ENCODE measurements at places on chromosomes 13 and 19. TPM values are rescaled to one million over a fixed set of nuclear protein-coding genes. Genes with fewer than 3 reads are reported as not detected.

DNA sequence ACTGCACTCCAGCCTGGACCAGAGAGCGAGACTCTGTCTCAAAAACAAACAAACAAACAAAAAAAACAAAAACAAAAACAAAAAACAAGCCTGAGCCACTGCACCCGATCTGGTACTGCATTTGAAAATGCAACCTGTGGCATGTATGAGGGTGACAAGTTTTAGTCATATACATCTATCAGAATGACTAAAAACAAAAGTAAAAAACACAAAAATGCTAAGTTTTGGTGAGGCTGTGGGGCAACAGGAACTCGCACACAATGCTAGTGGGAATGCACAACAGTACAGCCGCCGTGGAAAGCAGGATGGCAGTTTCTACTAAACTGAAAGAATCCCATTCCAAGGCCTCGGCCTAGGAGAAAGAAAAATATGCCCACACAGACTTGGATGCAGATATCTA, 7.8 kb downstream of the EBPL start:
- no peak for DNase-seq
- H3K27me3 ChIP-seq, result no peaks in the 10 kb centered on the region
- no peak overlapping the region for H3K4me3 ChIP-seq
- peaks cover 3% of the 10 kb centered on the region for H3K4me1 ChIP-seq
- H3K36me3 ChIP-seq, result no peaks in the 10 kb centered on the region

DNA sequence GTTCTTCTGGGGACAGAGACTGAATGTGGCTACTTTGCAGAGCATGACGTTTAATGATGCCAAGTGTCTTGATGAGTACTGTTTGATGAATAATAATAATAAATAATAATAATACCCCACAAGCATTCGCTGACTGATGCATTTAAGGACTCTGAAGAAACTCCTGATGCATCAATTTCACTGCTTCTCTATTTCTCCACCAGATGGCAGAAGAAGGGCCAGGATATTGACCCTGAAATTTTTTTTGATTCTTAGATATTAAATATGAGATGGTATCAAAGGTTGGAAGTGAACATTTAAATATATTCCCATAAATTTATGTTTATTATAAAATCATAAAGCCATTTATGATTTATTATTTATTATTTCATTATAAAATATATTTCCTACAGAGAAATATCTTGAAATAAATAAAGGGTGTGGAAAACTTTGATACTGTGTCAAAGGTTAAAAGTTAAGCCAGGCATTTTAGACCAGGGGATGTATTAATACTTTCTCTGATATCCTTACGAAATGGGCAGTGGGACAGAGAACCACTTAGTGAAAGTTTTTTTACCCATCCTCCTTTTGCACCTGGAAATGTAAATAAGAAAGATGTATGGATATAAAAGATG, 170.9 kb downstream of the LACC1 start:
- no peak for DNase-seq
- H3K36me3 ChIP-seq, result no peaks in the 10 kb centered on the region
- H3K27me3 ChIP-seq, result no peaks in the 10 kb centered on the region
- no peak overlapping the region for H3K4me3 ChIP-seq
- peaks cover 5% of the 10 kb centered on the region for H3K4me1 ChIP-seq
- no peak overlapping the region for H3K27ac ChIP-seq

GRCh38 chr13:61215116-61215515, 200.5 kb downstream of the PCDH20 start:
- DNase-seq, result no peak
- no peak overlapping the region for H3K4me3 ChIP-seq
- no peaks in the 10 kb centered on the region for H3K36me3 ChIP-seq

DNA sequence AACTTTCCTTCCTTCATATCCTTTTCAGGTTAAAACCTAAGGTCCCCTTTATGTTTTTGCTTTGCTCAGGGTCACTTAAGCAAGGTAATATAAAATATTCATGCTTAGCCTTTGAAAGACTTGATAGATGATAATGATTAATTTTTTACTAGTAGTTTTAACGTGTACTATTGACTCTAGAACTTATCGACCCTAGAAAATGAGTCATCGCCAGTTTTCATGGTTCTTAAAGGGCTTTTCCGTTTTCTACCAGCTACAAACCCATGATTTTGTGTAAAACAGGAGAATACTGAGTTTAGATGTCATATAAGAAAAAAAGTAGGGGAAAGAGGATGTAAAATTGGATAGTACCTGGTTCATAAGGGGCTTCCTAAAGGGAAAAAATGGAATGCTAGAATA, 75.7 kb downstream of the DHRS12 start:
- H3K4me3 ChIP-seq, result no peak overlapping the region
- H3K4me1 ChIP-seq, result peaks cover 22% of the 10 kb centered on the region
- no peaks in the 10 kb centered on the region for H3K27me3 ChIP-seq
- no peak overlapping the region for H3K27ac ChIP-seq

- no peak overlapping the region for H3K27ac ChIP-seq
- no peaks in the 10 kb centered on the region for H3K27me3 ChIP-seq
- no peak for DNase-seq
Measured at GRCh38 chr13:44768775-44769581, 192.8 kb upstream of the TSC22D1 start.

DNA sequence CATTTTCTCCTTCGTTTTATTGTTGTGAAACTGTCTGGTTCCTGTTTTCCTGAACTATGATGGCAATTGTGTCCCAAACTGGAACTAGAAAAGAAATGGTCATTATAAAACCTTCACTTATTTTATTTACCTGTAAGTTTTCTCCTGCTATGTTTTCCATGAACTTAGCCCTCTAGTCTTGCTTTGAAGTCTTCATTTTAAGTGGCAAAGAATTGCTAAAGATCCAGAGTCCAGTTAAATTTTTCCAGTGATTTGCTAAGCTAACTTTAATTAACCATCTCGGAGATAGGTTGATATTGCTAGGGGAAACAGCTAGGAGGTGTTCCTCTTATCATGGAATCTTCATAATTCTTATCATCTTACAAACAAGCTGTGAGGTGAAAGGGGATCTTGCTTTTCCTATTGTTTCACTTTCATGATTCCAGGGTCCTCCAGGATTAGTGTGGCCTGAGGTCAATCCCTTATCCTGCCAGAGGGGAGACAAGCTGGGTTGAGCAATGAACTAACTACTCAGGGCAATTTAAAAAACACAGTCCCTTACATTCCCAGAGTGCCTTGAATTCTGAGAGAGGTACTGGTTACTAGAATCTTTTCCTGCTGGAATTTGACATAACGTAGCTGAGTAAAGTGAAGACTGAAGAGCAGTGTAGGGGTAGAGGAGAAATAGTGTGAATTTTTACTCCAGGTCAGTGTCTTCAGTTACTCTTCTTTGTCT, 112.5 kb downstream of the ESD start:
- H3K4me1 ChIP-seq, result peaks cover 4% of the 10 kb centered on the region
- H3K4me3 ChIP-seq, result no peak overlapping the region
- H3K27me3 ChIP-seq, result no peaks in the 10 kb centered on the region
- H3K27ac ChIP-seq, result no peak overlapping the region

DNA sequence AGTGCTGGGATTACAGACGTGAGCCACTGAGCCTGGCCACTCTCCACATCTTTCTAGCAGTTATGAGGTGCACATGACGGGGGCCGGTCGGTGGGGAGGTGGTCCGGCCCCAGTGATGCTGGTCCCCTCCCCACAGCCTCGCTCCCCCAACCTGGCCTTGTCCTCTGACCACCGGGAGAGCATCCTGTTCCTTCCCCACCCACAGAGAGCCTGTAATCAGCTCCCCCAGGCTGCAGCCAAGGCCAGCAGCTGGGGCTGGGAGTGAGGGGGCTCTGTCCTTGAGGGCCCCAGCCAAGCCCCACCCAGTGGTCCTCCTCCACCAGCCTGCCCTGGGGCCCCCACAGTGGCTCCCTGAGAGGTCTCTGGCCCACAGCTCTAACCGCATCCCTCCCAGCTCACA, 3.0 kb upstream of the INSL3 start:
- H3K27me3 ChIP-seq, result no peaks in the 10 kb centered on the region
- H3K36me3 ChIP-seq, result no peaks in the 10 kb centered on the region
- no peak overlapping the region for H3K4me3 ChIP-seq
- DNase-seq, result peak; percentile 51
- H3K4me1 ChIP-seq, result peaks cover 7% of the 10 kb centered on the region
- peak overlapping the region; percentile 46 for H3K27ac ChIP-seq

- H3K36me3 ChIP-seq, result no peaks in the 10 kb centered on the region
- no peaks in the 10 kb centered on the region for H3K27me3 ChIP-seq
- no peak overlapping the region for H3K27ac ChIP-seq
- DNase-seq, result no peak
- no peaks in the 10 kb centered on the region for H3K4me1 ChIP-seq
Measured at GRCh38 chr19:40147693-40148347, 43.4 kb upstream of the MAP3K10 start.

DNA sequence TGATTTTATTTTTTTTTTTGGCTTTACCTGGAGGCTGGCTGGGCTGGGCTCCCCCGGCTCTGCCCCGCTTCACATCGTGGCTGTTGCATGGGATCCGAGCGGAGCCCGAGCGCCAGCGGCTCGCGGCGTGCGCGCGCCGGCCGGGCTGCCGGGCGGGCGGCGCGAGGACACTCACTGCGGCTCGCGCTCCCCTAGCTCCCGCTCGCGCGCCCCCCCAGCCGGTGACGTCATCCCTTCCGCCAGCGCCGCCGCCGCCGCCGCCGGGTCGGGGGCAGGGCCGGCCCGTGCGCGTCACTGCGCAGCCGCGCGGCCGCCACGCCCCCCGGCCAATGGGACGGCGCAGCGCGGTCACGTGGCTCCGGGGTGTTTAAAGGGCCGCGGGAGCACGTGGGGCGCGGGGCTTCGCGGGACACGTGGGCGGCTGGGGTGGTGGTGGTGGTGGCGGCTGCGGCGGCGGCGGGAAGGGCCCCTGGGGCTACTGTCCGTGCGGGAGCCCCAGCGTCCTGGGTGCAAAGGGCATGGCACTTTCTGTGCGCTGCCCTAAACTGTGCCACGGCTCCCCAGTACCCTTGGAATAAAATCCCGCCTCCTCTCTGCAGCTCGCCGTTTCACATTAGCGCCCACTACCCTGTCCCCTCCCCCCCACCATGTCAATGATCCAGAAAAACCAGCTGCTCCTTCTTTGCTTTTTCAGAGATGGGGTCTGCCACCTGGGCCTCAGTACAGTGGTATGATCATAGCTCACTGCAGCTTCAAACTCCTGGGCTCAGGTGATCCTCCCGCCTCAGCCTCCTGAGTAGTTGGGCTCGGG, at the start of gene PTPRS:
PTPRS (minus strand) TSS at position 176 of the 811 bp plus-strand sequence. CDS start 54,672 bp downstream, outside the sequence.
- no peaks in the 10 kb centered on the region for H3K36me3 ChIP-seq
- no peak within 1 kb of the TSS for H3K27ac ChIP-seq
- H3K4me3 ChIP-seq, result peak within 1 kb of the TSS; percentile 42
- DNase-seq, result peak; percentile 86

DNA sequence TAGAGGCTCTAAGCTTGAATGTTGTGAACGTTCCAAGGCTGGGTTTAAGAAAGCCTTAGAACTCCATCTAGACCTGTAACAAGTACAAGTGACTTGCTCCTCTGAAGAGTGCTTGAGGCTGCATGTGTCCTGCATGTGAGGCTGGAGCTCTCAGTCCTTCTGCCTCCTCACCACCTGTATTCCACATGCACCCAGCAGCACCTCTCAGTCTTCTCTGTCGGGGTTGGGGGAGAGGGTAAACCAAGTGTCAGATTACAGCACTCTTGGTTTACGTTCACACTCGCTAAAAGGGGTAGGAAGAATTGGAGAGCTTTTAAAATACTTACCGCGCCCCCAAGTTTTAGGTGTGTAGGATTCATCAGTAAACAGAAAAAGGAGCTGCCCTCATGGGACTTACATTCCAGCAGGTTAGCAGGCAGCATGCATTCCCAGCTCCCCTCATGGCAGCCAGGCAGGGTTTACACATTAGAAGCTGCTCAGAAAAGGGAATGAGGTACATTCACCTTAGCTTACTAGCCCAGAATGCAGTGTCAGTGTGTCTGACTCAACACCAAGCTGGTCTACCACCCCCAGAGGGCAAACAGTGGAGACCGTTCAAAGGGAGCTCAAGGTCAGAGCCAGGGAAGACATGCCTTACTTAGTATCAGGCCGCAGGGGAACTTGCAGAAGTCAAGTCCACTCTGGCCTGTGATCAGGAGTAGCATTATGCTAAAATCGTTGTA, 248.1 kb downstream of the PCCA start:
- no peak overlapping the region for H3K4me3 ChIP-seq
- no peak overlapping the region for H3K27ac ChIP-seq
- H3K27me3 ChIP-seq, result no peaks in the 10 kb centered on the region
- H3K36me3 ChIP-seq, result no peaks in the 10 kb centered on the region
- no peaks in the 10 kb centered on the region for H3K4me1 ChIP-seq

DNA sequence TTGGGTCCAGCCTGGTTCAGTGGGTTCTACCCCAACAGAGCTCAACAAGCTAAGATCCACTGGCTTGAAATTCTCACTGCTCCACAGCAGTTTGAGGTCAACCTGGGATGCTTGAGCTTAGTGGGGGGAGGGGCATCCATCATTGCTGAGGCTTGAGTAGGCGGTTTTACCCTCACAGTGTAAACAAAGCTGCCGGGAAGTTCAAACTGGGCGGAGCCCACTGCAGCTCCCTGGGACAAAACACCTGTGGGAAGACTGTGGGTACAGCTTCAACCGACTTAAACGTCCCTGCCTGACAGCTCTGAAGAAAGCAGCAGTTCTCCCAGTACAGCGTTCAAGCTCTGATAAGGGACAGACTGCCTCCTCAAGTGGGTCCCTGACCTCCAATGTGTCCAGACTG, 1161.9 kb downstream of the UQCRFS1 start:
- H3K27me3 ChIP-seq, result no peaks in the 10 kb centered on the region
- no peak for DNase-seq
- H3K27ac ChIP-seq, result no peak overlapping the region
- H3K36me3 ChIP-seq, result no peaks in the 10 kb centered on the region

DNA sequence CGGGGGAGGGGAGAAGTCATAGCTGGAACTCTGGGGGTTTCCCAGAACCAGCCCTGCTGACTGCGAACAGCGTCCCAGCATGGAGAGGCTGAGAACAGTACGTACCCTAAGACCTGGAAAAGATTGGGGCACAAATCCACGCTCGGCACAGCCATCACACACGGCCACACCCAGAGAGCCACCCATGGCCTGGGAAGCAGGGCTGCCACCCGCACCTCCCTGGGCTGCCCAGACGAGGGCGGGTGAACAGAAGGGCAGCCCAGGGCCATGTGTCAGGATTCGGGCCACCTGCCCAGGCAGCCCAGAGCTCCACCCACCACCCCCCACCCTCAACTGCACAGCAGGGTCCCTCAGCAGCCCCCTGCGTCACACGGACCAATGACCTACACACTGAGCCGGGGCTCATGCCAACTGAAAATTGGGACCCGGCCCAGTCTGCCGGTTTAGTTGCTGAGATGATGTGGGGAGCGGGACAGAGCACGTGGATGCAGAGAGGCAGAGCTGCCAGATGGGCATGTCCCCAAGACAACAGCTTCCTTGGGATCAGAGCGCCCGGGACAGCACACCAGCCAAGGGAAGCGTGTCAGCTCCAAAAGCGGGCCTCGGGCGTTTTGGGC, 8.5 kb downstream of the UBXN6 start:
- DNase-seq, result peak; percentile 83
- H3K27me3 ChIP-seq, result no peaks in the 10 kb centered on the region
- H3K4me3 ChIP-seq, result no peak overlapping the region
- H3K27ac ChIP-seq, result no peak overlapping the region

Gene ZNF112
- 6.6 TPM for total RNA-seq

Gene TEX26
- not detected for total RNA-seq

Gene SOHLH2
- total RNA-seq, result not detected

Gene PSG11
- not detected for total RNA-seq

Gene CAMSAP3
- total RNA-seq, result 1.9 TPM

Gene SMIM44
- 0.92 TPM for total RNA-seq

Gene PEAK3
- 0.18 TPM for total RNA-seq

Gene CDC16
- total RNA-seq, result 60.4 TPM

Gene EBI3
- 2.7 TPM for total RNA-seq
